Stimulated activated CD8-positive, alpha-beta memory T cell treated with anti-CD3 and anti-CD28 coated beads, Interleukin-4, amount 100 ng/mL, for 48 hours (primary cell): ENCODE measurements at places on chromosomes 6 and 20.

- DNase-seq: no peak
These were observed at the start of gene DEFB121 for GRCh38 chr20:31406115-31406514. Gene DEFB121, minus strand, starts transcription at chr20:31406215. Its CDS starts 63 bp downstream, at chr20:31406152.

- DNase-seq: no peak
These were observed 55.6 kb upstream of the BEND6 start for GRCh38 chr6:56899311-56899710.

- no peak for DNase-seq
These were observed 204.9 kb downstream of the EPM2A start for GRCh38 chr6:145530454-145530853.

DNA sequence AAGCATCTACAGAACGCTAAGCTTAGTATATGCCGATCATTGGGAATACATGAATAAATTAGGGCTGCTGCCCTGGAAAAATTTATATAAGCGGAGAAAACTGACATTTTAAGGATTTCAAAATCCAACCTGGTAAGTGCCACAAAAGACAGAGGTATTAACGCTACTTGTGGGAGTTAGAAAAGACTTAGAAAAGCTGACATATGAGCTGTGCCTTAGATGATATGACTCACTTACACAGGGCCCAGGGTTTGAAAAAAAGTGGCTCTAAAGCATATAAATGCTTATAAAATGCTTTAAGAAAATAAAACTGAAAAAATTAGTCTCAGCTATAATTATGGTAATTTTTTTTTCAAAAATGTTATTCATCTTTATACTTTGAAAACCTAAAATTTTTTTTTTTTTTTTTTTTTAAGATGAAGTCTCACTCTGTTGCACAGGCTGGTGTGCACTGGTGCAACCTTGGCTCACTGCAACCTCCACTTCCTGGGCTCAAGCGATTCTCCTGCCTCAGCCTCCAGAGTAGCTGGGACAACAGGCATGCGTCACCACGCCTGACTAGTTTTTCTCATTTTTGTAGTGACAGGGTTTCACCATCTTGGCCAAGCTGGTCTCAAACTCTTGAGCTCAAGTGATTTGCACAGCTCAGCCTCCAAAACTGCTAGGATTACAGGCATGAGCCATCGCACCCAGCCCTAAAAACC is 25.7 kb downstream of the EPB41L2 start:
- no peak for DNase-seq

DNA sequence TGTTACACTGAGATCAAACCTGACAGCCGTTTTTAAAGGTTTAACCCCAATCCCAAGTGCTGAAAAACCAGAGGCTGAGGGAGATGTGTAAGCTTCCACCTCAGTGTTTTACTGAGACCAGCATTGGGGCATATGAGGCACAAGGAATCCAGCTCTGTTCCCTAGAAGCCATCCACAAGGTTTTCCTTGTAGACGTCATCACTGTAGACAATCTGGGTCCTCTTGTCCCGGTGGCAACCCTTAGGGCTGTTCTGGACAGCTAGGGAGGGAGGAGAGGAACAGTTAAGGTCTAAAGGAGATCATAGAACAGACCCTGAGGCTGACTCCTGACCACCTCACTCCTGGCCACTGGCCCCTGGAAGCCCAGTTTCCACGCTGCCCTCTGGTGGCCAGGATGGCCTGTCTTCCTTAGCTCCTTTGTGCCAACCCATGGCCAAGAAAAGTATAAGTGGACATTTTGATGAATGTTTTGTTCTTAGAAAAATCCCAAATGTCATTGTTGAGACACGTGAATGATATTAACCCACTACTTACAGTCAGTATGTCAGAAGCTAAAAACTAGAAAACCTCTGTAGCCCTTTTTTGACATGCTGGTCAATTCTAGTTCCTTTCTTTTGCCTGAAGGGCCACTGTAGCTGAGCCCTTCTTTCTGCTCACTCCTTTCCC is 6.4 kb downstream of the CFB start:
- DNase-seq: peak; percentile 70

DNA sequence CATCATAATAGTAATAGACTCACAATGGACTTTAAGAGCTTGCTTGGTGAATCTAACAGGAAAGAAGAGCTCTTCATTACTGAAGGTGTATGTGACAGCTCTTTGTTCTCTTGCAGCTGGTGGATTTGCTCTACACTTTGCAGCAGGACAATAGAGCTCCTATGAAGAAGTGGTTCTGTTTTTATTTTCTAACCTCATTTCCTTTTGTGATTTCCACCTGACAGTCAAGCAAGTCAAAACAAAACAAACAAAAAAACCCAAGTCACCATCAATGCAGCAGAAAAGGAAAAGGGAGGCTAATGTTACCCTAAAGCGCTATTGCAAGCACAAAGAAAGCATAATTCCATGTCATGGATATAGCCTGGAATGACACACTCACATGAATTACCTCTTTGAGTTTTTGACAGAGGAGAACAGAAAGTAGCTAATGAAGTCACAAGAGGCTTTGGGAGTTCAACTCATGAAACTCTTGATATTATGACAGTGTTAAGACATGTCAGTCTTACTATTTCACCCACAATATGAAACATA is 1188.1 kb downstream of the EPHA7 start:
- DNase-seq: no peak

DNA sequence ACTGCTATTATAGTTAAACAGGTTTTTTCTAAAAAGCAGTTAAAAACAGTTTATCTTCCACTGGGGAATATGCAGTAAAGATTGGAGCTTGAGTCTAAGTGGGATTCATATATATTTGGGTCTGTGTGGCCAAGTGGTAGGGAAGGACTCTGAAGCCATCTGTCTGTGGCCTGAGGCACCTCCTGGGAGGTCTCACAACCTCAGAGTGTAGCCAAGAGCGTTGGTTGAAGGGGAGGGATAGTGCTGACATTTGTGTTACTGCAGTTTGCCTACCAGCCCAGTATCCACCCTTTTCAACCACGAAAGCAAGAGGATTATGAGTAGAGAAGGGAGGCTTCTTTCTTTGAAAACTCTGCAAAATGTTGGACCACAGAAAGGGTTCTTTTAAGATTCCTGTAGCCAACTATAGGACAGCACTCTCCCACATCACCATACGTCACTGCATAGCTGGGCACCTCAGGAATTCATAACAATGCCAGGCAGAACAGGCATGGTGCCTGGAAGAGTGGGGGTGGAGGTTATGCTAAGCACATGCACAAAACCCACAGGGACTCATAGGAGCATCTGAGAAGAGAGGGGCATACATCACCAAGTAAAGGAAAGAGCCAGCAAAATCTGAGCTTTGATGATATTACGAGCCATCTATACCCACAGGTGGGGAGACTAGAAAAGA is 90.5 kb upstream of the HEY2 start:
- no peak for DNase-seq

DNA sequence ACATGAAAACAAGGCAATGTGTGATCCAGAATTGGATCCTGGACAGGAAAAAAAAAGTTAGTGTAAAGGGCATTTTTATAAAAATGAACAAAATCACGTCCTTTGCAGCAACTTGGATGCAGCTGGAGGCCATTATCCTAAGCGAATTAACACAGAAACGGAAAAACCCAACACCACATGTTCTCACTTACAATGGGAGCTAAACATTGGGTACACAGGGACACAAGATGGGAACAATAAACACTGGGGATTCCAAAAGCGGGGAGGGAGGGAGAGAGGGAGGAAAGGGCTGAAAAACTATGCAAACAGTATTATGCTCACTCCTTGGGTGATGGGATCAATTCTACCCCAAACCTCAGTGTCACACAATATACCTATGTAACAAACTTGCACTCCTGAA is 91.4 kb upstream of the BTBD3 start:
- DNase-seq: no peak

GRCh38 chr20:34506480-34506879 is 9.7 kb upstream of the DYNLRB1 start:
- no peak for DNase-seq

GRCh38 chr6:143136647-143137046 is 76.0 kb downstream of the AIG1 start:
- DNase-seq: no peak

DNA sequence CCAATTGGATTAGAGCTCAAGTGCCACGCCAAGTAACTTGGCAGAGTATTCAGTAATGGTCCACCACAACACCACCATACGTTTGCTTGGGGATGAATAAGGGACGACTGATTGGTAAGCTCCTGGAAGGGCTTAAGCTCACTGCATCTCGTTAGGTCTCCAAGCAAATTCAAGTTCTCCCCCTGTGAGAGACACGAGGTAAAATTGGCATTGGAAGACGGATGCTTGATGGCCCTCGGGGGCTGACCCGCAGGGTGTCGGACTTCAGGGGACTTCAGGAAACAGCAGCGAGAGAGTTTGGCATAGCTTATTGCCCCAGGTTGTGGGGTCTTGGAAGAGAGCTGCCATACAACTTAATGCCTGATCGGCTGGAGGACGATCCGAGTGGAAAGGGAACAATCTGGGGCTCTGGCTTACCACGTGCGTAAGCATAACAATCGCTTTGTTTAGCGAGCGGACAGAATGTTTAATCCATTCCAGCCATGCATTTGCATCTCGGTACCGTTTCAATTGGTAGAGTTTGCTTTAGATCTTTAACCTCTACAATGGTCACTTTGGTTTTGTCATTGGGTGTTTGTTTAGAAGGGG is 4.8 kb upstream of the ZNFX1 start:
- DNase-seq: peak; percentile 43

- DNase-seq: no peak
These were observed 9.1 kb downstream of the C6orf52 start for GRCh38 chr6:10685092-10685915.

- DNase-seq: no peak
These were observed 21.9 kb downstream of the UST start for GRCh38 chr6:148768646-148769270.

DNA sequence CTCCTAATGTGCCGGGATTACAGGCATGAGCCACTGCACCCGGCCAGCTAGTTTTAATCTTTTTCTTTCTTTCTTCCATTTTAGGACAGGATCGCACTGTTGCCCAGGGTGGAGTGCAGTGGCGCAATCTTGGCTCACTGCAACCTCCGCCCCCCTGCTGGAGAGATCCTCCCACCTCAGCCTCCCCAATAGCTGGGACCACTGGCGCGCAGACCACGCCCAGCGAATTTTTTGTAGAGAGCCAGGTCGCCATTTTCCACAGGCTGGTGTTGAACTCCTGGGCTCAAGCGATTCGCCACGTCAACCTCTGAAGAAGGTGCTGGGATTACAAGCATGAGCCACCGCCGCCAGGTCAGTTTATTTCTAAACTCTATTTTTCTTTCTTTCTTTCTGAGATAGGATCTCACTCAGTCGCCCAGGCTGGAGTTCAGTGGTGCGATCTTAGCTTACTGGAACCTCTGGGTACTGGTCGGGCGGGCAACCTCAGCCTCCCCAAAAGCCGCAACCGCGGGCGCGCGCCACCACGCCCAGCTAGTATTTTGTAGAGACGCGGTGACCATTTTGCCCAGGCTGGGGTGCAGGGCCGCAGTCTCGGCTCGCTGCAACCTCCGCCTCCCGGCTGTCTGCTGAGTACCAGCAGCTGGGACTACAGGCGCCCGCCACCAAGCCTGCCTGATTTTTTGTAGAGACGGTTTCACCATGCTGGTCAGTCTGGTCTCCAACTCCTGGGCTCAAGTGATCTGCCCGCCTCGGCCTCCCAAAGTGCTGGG is 20.0 kb upstream of the LIN28B start:
- no peak for DNase-seq

DNA sequence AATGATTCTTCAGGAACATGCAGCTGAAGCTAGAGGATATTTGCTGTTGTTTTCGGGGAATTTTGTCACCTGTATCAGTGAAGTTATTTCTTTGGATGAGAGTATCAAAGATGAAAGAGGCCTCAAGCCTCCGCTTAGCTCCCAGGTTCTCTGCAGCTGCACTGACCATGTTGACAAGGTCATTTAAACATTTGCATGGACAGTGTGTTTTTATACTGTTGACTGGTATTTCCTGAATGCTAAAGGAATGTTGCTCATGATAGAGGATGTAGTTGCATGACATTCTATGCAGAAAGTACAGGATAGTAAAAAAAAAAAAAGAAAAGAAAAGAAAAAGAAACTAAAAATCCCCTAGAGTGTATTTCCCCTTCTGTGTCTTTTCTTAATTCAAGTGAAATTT is 165.6 kb upstream of the LAMP5 start:
- DNase-seq: no peak

DNA sequence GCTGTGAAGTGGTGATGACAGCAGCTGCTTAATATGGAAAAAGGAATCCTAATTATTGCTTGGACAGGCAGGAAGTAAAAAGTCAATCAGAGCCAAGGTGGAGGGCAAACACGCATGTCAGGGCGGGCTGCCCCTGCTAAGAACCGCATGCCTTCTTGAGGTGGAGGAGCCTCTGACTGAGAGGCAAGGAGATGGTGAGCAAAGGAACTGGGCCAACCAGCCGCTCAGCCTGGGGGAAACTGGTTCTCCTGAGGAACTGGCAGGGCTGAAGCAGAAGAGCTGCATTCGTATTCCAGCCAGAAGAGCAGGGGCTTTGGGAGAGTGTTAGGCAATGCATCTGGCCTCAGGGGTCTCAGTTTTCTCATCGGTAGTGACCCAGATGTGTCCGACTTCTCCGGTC is 13.1 kb upstream of the MLN start:
- no peak for DNase-seq

GRCh38 chr6:106766201-106766600 is 136.8 kb downstream of the QRSL1 start:
- no peak for DNase-seq

DNA sequence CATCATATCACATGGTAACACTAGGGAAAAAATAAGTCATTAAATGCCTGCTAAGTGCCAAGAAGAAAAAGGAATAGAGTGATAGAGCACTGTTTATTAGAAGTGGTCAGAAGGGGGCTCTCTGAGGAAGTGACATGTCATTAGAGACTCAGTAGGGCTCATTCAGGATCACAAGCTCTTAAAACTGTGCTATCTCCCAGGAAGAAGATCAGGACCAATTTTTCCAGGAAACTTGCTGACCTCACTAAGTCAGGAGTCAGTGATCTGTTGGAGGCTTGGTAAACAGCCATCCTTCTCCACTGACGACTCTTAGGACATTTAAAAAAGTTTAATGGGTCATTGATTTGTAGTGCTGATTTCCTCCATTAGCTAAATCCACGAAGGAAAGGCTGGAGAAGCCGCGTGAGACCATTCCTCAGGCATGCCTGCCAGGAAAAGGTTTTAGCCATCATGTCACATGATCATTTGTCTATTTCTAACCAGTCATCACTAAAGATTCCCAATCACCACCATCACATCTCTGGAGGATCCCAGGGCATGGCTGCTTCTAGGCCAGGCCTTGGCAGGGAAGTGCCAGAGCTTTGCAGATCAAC is 5.9 kb upstream of the PTPN1 start:
- DNase-seq: no peak

- DNase-seq: peak; percentile 37
These were observed 38.9 kb upstream of the SAYSD1 start for GRCh38 chr6:39153766-39154397.

GRCh38 chr6:4676016-4676415 is 100.2 kb upstream of the CDYL start:
- no peak for DNase-seq

DNA sequence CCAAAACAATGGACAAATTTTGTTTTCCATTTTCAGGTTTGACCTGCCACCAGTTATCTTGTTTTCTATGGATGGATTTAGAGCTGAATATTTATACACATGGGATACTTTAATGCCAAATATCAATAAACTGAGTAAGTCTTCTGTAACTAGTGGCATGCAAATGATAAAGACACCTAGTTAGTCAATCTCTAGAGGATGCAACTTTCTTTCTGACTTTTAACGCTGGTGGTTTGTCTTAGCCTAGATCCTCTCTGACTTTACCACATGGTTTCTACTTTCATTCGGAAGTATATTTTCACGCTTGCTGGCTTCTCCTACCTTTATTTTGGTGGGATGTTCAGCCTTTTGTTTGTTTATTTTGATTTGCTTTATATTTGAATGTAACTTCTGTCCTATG is 21.2 kb downstream of the ENPP3 start:
- DNase-seq: no peak
